H9 (cell line): ENCODE measurements at places on chromosomes 16 and 17.

GRCh38 chr16:87101903-87102302 is 215.3 kb downstream of the C16orf95 start:
- DNase-seq, result no peak

DNA sequence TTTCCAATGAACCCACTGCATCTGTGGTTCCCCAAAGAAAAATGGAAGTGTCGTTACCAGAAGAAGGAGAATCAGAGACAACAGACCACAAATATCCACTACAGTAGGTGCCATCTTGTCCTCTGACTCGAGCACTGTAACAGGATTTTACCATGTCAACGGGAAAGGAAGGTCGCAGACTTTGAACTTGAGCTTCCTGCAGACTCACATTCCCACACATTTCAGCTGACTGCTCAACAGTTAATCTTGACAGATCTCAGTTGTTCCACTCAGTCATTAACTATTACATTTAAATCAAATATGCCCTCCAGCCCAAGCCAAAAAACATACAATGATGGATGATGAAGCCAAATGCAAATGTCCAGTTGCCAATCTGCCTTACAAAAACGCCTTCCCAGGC is 37.0 kb downstream of the GAS7 start:
- no peak for DNase-seq

- no peak for DNase-seq
These were observed 2.0 kb downstream of the SNRNP25 start for GRCh38 chr16:55571-56136.

GRCh38 chr17:81397314-81398175 is 2.3 kb downstream of the BAHCC1 start:
- peak; percentile 88 for DNase-seq

DNA sequence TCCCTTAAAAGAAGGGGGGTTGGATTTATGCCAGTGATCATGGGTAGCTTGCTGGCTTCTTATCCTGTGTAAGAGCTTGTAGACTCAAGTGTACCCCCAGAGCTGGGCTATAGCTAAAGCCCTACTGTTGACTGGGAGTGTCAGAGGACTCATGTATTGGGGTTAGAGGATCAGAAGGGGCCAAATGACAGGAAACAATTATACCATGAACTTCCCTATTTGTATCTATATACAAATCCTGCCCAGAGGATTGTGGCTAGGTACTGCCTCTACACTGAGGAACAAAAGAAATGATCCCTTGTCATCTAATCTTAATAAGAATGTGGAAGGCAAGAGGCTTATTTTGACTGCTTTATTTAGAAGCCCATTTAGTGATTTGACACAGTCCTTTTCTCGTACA is 14.3 kb downstream of the ZP2 start:
- DNase-seq, result no peak

GRCh38 chr17:17919169-17920107 is 52.8 kb downstream of the TOM1L2 start:
- DNase-seq, result peak; percentile 90

DNA sequence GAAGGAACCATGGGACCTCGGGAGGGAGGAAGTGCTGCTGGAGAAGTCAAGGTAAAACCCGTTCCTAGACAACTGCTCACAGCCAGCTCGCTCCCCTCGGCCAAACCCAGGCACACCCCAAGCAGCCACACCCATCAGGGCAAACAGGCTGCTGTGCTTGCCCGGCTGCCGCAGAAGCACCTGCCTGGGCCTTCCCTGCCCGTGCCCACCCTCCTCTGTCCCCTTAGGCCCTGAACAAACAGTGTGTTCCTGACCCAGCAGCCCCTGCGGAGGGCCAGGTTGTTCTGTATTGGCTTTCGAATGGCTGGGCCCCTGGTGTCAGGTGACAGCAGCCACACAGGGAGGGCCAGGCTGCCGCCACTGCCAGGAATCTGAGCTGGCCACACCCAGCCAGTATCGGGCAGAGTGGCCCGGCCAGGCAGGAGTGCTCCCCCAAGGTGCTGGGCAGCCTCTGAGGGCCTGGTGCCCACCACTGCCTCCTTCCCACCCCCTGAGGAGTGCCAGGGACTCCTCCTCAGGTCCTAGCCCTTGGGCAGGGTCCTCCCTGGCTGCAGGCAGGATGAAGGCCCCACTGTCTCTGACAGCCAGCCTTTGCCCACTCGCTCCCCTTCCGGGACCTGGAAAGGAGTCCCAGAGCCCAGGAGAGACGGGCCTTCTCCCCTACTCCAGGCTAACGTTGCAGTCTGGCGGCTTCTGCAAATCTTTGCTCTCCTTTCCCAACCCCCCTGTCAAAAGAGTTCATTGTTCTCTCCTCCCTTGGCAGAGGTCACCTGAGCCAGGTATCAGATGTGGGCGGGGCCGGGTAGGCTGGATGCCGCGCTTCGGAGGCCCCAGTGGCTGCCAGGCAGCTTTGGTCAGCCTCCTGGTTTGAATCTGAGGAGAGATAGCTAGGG is 24.0 kb downstream of the LLGL2 start:
- DNase-seq, result peak; percentile 94

- DNase-seq, result no peak
These were observed 8.4 kb upstream of the RILP start for GRCh38 chr17:1658100-1658499.

- DNase-seq, result peak; percentile 92
These were observed 7.9 kb upstream of the LLGL1 start for GRCh38 chr17:18217412-18218015.

DNA sequence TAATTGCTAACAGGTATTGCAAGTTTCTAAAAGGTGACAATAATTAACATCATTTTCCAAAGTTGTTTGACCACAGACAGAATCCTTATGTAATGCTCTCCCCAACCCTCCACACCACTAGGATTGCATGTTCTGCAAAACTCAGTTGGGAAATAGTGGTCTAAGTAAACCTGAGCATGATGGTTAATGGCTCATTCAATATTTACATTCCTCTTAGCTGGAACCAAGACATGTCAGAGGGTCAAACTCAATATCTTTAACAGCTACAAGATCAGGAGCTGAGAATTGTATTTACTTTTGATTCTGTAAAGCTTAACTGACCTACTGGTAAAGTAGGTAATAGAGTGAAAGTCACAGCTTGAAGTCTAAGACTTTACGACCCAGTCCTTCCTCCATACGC is 10.2 kb downstream of the MFSD6L start:
- DNase-seq, result no peak

GRCh38 chr17:47713980-47714700 is 18.9 kb upstream of the TBX21 start:
- peak; percentile 77 for DNase-seq

DNA sequence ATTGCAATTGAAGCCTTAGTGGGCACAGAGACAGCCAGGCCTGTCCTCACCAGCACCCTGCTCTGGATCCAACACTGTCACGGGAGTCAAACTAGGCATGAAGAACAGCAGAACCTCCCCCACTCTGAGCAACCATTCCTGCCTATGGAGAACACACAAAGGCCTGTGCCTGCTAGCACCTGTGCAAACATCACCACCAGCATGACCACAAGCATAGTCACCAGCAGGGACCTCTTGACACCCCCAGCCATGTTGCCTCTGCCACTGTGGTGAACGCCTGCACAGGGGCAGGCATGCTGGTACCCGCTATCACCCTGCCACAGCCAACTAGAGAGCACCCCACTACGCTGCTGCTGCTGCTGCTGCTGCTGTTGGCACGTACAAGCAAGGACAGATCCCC is 51.7 kb downstream of the CMC2 start:
- DNase-seq, result no peak

DNA sequence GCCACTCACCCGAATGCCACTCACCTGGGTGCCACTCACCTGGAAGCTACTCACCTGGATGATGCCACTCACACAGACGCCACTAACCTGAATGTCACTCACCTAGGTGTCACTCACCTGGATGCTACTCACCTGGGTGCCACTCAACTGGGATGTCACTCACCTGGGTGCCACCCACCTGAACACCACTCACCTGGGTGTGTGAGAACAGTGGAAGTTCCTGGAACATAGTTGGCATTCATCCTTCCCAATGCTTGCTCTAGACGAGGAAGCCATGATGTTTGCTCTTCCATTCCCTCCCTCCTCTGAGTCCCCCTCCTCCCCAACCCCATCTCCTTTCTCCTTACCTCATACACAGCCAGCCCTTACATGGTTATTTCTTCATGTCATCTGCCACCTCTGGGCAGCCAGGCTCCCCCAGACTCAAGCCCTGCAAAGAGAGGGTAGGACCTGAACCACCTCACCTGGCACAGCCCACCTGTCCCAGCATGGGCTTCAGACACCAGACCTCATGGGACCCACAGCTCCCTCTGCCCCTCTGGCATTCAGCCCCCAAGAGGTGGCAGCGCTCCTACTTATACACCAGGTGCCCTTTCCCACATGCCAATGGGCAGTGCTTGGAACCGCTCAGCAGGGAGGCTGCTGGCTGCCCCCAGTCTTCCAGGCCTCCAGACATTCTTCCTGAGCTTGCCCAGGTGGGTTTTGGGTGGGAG is 171.8 kb upstream of the FOXF1 start:
- no peak for DNase-seq

- peak; percentile 41 for DNase-seq
These were observed 1.2 kb downstream of the HS3ST3B1 start for GRCh38 chr17:14302091-14302430.

GRCh38 chr17:63932721-63933120 is 590 bp upstream of the CD79B start:
- DNase-seq, result no peak

DNA sequence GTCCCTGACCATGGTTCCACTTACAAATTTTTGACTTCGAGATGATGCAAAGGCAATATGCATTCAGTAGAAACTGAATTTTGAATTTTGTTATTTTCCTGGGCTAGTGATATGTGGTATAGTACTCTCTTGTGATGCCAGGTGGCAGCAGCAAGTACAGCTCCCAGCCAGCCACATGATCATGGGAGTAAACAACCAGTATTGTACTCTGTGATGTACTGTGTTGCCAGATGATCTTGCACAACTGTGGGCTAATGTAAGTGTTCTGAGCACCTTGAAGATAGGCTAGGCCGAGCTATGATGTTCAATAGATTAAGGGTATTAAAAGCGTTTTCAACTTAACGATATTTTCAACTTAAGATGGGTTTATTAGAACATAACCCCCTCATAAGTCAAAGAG is 250.8 kb downstream of the STX8 start:
- no peak for DNase-seq

DNA sequence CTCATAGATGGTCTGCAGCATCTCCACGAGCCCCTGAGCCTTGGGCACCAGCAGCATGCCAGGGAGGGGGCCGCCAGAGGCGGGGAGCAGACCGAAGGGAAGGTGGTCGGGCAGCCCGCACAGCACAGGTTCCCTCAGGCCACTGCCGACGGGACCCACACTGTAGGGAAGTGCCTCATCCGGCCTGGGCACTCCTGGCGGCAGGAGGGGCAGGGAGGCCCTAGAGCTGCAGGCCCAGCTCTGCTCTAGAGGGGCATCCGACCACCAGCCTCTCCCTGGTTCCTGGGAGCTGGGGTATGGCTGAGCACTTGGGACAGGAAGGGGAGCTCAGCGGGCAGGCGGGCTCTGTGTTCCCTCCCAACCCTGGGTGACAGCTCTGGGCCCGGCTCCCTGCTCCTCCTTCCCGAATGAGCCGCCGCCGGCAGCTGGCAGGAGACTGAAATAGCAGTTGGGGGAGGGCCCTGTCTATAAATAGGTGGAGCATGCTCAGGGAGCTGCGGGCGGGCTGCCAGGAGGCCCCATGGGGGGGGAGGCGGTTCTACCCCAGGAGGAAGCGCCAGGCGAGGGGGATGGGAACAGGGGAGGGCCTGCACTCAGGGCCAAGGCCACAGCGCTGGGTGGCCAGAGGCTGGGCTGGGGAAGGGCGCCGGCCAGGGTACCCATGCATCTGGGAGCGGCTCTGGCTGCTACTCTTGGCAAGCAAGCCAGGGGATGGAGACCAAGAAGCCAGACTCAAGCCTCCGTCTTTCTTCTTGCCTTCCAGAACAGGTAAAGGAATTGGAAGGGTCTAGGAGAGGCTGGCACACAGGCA is 12.4 kb downstream of the HDAC5 start:
- DNase-seq, result peak; percentile 96

GRCh38 chr16:71407731-71408130 is 34.1 kb downstream of the TLE7 start:
- no peak for DNase-seq

GRCh38 chr16:66427871-66428681 is 981 bp downstream of the BEAN1 start:
- no peak for DNase-seq

GRCh38 chr17:1126250-1126797 is 53.5 kb downstream of the ABR start:
- DNase-seq, result no peak

GRCh38 chr17:78798695-78799559 is 16.9 kb upstream of the CYTH1 start:
- DNase-seq, result no peak

DNA sequence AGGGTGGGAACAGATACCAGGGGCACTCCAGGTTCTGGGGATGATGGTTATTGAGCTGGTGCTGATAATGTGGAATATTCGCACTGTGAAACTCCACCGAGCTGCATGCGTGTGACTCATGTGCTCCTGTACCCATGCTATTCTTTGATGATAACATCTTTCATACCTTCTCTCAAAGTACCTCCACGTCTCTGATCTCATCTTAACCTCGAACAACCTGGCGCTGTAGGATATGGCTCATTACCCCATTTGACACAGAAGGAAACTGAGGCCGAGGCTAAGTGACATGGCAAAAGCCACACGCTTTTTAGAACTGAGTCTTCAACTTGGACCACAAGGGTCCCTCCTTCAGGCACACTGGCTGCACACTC is 30.2 kb upstream of the MRPS23 start:
- no peak for DNase-seq

DNA sequence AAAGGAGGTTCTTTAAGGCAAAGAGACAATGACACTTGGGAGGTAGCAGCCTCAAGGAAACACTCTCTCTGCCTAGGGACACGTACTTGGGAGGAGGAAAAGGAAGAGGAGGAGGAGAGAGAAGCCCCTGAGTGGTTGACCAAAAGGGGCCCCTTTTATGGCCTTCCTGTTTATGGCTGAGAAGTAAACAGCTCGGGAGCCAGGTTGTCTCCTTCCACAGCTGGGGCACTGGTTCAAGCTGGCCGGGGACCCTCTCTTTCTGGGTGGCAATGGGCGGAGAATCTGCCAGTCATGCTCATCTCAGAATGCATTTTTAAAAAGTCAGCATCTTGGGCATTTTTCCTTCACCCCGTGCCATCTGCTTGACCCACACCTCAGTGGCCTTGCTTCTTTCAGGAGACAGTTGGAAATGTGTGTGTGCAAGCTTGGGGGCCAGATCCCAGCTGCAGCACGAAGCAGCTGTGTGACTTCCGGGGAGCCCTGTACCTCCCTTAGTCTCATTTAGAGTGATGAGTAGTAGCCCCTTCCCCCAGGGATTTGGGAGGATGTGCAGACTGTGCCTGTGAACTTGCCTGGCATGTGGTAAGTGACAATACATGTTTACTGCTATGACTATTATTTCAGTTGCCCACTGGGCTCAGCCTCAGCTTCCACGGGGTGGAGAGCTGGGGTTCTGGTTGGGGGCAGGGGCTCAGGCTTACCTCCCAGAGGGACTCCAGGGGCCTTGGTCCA is 33.8 kb upstream of the SALL1 start:
- no peak for DNase-seq
